ENCODE measurements at places on chromosomes 12 and 14.

GRCh38 chr14:94322648-94323570 lies at the start of gene SERPINA6:
Gene SERPINA6 (minus strand): TSS chr14:94323336. CDS start chr14:94314648, 8,688 bp downstream.
- no peak for ATAC-seq

- ATAC-seq, result no peak
These were observed 188.1 kb downstream of the SNAPC1 start for GRCh38 chr14:61950340-61950739.

DNA sequence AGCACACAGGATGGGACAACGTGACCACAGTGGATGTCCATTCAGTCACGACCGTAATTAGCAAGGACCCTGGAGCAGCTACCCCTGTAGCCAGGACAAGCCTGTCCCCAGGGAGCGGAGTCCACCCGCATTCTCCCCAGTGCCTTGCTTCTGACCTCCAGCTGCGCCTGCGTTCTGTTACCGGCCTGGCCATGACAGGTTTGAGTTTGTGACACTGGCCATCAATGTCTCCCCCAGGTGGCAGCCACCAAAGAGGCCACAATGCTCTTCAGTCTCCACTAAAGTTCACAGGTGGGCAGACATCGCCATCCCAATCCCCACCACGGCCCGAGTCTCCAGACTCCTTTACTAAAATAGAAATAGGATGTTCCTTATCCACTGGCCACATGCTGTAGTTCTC lies 96.7 kb downstream of the TMEM132D start:
- ATAC-seq, result no peak

DNA sequence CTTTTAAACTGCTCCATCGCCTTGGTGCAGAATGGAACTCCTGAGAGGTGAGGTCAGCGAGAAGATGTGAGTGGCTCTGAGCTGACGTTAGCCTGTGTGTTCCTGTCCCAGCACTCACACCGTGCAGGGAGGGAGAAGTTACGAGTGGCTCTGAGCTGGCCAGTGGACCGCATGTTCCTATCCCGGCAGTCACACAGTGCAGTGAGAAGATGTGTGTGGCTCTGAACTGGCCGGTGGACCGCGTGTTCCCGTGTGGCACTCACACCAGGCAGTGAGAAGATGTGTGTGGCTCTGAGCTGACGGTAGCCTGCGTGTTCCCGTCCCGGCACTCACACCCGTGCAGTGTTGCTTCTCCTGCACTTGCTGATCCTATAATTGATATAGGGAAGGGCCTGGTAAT lies 59.9 kb downstream of the VCPKMT start:
- no peak for ATAC-seq

- peak; percentile 3 for ATAC-seq
These were observed 76.5 kb downstream of the VCPKMT start for GRCh38 chr14:50039734-50040400.

GRCh38 chr12:26269562-26270284 lies 74.3 kb downstream of the SSPN start:
- no peak for ATAC-seq

DNA sequence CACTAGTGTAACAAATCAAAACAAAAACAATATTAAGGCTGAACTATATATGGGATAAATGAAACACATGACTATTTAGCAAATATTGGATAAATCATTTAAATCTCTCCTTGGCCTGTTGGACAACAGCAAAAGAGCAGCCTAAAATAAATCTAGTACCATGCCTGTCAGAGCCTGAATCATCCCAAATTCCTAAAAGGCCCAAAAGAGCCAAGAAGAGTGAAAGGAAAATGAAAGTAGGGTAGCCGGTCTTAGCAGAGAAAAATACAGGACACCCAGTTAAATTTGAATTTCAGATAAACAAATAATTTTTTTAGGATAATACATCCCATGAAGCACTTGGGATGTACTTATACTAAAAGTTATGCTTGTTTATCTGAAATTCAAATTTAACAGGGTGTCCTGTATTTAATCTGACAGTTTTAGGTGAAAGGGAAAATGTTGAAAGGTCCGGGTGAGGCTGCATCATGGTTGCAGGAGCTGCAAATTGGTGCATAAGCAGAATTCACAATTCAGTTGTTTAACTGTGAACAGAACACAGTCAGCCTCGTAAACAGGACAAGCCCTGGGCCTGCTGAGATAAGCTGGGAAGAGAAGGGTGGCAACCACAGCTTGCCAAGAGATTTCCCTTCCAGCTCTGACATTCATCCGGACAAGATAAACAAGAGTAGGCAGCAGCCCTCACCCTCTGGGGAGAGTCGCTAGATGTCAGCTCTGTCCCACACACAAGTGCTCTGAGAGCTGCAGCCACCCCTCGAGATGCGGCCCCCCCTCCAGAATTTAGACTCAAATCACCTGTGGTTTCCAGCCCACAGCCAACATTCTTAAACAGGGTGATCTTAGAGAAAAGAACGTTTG lies 30.3 kb downstream of the DMAC2L start:
- no peak for ATAC-seq

DNA sequence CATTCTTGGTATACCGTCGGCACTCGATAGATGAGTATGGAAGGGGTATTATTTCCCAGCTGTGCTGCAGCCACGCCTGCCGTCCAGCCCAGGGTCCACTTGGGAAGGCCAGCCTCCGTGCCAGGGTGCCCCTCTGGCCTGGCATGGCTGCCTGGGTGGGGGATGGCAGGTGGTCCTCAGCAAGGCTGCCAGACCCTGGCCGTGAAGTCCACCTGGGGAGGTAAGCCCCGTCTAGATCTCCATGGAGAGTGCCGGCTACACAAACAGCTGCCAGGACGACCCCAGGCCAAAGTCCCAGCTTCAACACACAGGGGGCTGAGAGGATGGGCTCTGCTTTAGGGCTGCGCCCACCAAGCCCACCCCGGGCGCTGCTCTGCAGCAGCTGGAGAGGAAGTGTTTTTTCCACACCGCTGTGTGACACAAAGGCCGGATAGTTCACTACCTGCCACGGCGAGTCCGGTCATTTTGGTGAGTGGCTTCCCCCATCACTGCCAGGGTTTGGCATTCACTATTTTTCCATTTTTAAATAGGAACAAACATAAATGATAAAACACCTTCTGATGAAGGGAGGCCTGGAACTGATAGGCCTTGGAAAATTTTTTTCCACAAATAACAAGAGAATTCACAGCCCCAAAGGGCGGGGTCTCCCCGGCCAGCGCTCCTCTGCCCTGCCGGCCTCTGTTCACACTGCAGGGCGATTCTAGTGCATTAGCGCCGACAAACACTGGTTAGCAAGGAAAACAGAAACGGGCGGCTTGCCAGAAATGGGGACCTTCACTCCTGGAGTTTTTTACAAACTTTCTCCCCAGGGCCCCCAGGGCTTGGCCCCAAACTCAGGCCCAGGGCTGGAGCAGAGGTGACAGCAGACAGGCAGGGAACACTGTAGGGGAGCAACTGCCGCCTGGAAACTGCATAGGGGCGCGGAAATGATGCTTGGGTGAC lies 161.5 kb downstream of the CALM1 start:
- no peak for ATAC-seq

DNA sequence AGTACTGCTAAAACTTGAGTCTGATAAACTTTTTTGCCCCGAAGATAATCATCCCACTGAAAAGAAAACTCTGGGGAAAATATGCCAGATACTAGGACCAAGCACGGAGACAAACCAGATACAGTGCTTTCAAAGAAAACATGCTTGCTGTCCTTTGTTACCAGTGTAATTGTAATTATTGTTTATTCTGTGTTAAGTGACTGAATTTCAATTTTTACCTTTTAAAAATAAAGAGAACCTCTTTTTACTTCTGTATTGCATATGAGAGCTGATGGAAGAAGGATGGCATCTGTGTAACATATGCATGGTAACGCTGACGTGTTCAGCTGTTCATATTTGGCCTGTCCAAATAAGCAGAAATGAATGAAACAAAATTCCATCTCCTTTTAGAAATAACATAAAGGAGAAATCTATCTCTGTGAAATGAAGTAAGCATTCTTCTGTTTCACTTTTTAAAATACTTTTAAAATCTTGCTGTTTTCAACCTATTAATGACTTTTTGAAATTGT lies 22.5 kb downstream of the SLC35E3 start:
- ATAC-seq, result no peak

DNA sequence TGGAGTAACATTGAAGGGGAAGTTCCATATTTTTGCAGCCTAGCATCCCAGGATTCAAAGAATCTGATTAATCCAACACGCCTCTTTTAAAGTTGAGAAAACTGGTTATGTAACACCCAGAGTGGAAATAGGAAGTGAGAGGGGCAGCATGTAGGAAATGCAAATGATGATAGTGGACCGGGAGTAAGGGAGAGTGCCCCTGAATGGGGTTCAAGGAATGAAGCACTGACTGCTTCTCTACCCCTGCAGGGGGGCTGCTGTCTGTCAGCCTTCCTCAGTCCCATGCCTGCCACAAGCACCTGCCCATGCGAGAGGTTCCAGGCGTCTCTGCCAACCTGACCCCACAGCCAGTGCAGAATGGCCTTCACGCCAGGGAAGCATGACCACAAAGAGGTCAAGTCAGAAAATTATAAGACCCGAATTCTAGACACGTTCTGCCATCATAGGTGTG lies 126.5 kb upstream of the CCND2 start:
- ATAC-seq, result no peak

- no peak for ATAC-seq
These were observed 93.4 kb upstream of the CPM start for GRCh38 chr12:69026336-69026735.

DNA sequence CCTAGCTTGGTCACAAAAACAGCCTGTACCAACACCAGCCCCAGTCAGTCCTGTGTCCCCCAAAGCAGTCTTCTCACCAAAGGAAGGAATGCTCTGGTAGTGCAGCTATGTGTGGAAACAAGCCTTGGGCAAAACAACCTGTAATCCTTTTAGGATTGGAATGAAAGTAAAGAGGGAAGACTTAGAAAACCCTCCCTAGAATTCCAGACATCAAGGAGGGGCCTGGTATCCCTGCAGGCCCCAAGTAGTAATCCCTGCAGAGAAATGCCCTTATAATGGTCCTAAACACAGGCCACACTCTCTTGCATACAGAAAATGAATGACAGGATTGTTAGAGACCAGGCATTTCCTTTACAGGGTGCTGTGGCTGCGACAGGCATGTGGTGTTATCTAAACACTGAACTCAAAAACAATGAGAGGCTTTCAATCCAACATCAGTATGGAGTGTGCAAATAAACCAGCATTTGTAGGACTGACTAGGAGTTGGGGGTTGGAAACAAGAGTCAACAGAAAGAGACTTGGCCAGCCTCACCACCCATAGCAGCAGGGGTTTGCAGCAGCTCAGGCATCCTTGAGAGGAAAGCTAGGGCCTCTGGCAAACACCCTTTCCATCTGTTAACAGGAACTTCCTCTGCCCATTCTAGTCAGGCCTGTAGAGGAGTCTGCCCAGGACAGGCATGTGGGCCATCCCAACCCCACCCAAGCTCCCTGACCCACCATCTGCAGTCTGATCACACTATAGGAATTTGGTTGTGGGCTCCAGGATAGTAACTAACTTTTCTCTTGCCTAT lies 59.1 kb downstream of the DCAF5 start:
- no peak for ATAC-seq

DNA sequence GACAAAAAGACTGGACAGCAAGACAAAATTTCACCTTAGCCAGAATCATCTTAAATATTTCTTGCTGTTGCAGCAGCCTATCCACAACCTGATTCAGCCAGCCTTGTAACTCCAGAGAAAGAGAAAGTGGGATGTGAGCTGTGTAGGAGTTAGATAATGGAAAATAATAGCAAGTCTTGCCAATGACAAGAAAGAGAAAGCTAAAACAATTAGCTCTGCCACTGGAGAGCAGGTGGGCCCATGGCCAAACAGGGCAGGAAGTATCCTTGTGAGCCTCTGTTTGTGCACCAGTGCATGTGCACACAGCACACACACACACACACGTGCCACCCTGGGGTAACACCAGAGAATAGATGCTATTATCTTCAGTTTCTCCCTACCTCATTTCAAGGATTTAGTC lies 106.0 kb upstream of the CCDC196 start:
- no peak for ATAC-seq

- ATAC-seq, result peak; percentile 57
These were observed 98.9 kb downstream of the PRKCH start for GRCh38 chr14:61420326-61420725.

DNA sequence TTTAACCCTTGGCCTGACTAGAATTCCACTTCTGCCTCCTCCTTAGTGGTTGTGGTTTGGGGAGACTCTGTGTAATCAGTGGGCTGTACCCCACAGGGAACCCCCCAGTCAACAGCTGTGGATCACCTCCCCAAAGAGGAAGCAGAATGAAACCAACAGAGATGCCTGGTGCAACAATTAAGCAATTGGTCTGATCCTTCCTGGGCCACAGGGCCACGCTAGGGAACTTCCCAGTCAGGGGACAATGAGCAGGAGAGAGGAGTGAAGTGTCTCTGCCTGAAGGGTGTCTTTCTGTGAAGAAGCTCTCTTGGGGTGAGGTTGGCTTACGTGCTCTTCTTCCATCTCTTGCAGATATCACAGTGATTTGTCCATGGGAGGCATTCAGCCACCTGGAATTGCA lies 8.2 kb downstream of the PDE6H start:
- ATAC-seq, result no peak

DNA sequence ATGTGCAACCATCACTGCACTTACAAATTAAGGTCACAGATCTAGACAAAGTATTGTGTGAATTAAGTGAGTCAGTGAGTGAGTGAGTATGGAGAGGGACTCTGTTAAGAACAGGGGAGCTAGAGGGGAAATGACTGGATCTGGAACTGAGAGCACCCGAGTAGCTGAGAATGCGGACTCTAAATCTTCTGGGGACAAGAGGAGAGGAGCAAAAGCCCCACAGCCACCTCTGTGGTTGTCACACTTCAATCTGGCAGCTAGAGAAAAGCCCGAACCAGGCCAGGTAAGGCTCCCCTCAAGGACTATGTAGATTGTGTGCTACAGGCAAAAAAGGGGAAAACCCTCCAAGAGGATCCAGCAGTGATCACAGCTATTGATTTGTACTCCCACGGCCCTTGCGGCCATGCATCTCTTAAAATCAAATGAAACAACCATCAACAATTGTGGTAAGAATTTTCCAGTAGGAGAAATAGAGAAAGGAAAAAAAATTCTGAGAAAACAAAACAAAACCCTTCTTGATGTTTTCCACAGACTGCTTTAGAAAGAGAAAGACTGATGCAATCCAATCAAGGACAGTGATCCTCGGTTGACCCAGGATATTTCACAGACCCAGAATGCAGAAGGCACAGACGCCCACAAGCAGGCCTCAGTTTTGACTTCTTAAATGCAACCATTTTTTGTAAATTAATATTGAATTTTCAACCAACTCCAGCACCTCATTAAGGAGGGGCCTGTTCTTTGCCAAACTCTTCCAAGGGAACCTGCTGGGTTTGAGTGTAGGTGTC lies 109.6 kb downstream of the SLC38A6 start:
- ATAC-seq, result peak; percentile 95

DNA sequence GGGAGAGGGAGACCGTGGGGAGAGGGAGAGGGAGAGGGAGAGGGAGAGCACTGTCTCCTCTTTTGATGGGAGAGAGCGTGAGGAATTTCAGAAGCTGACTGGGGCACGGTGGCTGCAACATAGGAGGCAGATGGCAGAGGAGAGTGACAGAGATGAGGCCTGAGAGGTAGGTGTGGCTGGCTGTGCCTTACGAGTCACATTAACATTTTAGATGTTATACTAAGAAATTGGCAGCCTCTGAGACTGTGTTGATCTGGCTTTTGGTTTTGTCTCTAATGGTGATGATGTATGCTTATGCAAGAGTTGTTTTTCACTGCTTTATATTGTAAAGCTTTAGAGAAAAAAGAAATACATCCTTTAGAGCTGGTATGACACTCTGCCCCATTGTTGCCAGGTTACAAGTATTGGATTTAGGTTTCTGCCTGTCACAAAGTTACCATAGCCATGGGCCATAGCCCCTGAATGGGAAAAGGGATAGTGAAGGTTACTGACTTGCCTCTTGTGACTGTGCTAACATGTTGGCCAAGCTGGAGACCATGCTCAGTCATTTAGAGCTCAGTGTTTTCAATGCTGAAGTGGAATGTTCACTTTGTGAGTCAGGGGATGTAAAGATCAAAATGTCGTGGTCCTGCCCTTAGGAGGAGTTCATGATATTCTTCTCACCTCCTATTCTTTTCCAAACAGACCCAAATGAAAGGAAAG lies 186.2 kb downstream of the SYNE2 start:
- no peak for ATAC-seq

Measured in activated T-helper 17 cell treated with anti-CD3 and anti-CD28 coated beads, Interleukin-2, amount 50 U/mL, for 72 hours (primary cell).